ENCODE measurements at places on chromosomes 7 and 10.

- no peak for DNase-seq
Measured at GRCh38 chr7:100071018-100071723, 10.4 kb downstream of the ZNF3 start.

DNA sequence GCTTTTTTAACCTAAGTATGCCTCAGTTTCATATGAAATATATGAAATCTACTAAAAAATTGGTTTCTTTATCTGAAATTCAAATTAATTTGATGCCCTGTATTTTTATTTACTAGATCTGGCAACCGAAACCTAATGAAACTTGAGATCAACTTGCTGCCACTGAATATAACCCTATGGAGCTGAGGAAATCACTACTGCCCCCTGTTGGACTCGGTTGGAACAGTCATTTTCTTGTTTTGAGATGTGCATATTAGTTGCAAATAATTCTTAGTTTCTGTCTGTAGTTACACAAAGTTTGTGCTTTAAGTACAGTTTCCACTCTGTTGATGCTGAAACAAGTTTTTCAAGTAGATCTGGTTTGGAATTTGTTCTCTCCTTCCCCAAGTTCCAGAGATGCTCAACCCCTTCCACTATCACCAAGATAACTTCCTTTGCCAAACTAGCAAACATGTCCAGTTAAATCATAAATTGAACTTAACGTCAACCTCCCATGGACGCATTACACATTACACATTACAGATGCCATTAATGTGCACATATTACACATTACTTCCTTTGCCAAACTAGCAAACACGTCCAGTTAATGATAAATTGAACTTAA lies 22.2 kb upstream of the EXOC4 start:
- peak; percentile 71 for DNase-seq

DNA sequence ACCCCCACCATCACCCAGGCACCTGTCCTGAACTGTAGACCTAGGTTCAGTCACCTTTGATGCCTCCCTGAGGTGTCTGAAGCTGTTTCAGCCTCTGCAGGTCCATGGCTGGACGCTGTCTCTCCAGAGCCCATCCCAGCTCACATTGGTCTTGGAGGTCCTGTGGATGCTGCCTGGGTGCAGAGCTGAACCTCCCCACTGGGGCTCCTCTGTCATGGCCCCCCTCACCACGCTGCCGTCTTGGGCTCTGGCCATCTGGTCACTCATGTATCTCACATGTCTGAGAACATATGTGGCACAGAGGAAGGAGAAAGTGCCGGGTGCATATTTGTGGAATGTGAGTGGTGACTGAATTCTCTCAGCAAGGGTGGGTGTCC lies 108.9 kb downstream of the NKX6-2 start:
- DNase-seq = no peak

GRCh38 chr7:80869821-80870751 lies 48.8 kb downstream of the SEMA3C start:
- DNase-seq = no peak

DNA sequence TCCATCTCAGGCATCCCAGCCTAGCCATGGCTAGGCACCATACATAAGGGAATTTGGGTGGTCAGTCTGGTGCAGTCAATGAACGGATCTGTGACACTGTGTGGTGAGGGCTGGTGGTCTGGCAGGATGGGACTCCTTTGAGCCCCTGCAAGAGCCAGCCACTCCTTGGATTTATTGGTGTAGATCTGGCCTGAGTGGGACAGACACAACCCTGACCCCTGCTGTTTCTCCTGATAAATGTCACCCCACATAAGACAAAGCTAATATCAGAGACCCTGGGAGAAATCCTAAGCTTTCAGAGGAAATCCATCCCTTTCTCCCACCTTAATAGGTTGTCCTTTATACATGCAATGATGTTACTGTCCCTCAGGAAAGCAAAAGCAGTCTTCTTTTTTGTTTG lies 2.3 kb downstream of the FBXO24 start:
- DNase-seq = peak; percentile 74

DNA sequence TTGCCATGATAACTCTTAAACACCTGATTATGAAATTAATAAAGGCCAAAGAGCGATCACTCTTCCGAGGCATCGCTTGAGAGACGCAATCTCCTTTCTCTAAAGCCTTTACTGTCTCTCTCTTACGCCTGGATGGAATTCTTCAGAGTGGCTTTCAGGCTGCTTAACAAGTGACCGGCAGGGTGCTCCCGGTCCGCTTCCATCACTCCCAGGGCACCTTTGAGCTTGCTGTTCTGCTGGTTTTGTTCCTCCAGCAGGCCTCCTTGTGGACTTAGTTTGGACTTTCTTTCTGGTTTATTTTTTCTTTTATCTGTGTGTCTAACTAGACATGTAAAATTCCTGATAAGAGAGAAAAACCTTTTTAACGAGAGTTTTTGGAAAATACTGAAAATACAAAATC lies 60.9 kb downstream of the MRPL32 start:
- DNase-seq = no peak

DNA sequence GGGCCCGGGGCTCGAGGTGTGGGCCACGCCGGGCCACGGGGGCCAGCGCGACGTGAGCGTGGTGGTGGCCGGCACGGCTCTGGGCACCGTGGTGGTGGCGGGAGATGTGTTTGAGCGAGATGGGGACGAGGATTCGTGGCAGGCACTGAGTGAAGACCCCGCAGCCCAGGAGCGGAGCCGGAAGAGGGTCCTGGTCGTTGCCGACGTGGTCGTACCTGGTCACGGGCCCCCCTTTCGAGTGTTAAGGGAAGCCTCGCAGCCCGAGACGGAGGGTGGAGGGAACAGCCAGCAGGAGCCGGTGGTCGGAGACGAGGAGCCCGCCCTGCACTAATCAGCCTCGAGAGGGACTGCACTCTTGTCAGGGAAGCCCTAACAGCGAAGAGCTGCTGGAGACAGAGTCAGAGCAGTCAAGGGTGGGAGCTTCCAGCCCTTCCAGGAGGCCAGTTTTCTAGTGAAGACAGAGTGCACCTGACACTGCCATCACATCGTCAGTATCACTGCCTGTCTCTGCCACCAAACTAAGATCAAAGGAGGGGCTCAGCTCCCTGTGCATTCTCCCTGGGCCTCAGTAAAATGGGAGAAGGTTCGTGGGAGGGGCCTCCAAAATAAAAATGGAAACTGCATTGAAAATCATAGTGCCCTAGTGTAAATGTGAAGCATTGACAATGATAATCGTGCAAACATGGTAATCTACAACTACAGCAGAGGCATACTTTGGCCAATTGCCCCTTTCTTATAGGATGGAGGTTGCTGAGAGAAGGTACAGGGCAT lies 1.3 kb downstream of the MBLAC1 start:
- peak; percentile 72 for DNase-seq

DNA sequence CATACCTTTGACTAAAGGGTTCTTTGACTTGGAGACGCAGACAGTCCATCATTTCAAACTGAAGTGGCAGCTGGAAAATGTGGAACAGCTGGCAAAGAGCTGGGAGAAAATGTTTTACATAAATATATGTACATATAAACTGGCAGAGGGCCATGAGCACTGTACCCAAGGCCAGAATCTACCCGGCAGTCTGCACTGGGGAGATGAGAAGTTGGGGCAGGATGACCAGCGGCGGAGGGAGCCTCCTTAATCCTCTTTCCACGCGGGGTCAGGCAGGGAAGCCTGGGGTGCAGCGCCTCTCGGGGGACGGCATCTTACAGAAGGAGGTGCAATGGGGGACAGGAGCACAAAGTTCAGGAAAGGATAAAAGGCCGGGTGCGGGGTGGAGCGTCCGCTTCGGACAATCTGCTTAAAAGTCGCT lies 1.3 kb downstream of the GLI3 start:
- no peak for DNase-seq

GRCh38 chr10:124688889-124689670 lies 55.1 kb downstream of the FAM53B start:
- peak; percentile 75 for DNase-seq

DNA sequence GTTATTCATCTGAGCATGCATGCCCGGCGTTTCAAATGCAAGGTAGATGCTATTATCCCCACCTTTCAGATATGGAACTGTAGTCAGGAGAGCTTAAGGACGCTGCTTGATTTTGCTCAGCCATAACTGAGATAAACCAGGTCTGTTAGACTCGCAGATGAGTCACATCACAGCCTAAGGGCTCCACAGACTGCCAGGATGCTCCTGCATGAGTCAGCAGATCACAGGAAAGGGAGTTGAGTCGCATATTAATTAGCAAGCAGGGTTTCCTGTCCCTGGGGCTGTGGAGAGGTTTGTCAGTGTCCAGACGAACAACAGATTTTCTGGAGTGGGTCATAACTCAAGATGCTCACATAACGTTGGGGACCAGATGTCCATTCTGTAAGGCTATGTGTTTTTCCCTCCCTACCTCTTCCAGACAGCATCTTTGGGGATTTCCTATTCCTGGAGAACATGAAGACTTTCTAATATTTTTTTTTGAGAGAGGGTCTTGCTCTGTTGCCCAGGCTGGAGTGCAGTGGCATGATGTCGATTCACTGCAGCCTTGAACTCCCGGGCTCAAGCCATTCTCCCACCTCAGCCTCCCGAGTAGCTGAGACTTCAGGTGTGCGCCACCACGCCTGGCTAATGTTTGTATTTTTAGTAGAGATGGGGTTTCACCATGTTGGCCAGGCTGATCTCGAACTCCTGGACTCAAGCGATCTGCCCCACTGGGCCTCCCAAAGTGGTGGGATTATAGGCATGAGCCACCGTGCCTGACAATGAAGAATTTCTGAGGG lies 36.7 kb downstream of the PFKFB3 start:
- peak; percentile 88 for DNase-seq

DNA sequence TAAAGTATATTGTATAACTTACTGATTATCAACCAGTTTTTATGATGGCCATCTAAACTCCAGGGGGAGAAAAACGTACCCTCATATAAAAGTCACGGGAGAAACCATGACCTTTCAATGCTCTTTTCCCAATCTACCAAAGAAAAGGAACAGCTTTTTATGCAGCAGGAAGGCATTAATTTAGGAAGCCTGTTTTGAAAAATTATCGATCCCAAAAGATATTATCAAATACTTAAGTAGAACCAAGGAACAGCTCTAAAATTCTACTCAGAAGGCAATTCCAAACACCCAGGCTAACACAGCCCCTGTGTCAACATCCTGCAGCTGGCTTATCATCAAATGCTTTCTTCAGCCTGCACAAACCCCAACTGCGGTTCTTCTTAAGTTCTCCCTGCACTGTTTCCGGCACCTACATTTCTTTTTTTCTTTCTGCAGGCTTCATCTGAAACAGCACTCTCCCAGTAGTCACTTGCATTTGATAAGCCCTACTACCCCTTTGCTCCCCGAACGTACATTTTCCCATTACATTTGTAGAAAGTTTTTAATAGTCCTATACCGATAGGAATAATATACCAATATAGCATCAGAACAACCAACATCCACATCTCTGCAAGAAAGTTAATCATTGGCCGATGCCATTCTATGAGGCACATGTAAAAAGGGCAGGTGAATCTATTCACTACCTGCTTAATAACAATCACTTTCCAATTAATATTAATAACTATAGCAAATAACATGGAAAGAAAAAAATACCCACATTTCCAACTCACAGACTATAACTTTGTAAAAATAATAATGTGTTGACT lies 47.9 kb downstream of the PIP4K2A start:
- DNase-seq = peak; percentile 94

GRCh38 chr10:84397735-84398144 lies 69.4 kb downstream of the CCSER2 start:
- no peak for DNase-seq

GRCh38 chr7:155733582-155734444 lies 78.5 kb downstream of the SHH start:
- DNase-seq = peak; percentile 14

DNA sequence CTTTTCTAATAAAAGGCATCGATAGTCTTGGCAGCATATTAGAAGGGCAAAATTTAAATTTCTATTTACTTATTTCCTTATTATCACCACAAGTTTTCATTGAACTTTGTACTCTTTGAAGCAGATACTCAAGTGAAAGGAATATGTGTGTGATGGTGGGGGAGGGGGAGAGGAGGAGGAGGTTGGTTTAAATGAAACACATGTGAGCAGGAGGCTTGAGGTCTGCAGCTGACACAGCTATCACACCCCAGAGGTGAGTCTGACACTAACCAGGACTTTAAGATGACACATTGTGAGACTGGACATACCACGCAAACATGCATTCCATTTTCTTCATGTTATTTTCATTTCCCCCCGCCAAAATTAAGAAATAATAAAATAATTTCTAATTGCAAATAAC lies 63.3 kb downstream of the CTTNBP2 start:
- DNase-seq = no peak

DNA sequence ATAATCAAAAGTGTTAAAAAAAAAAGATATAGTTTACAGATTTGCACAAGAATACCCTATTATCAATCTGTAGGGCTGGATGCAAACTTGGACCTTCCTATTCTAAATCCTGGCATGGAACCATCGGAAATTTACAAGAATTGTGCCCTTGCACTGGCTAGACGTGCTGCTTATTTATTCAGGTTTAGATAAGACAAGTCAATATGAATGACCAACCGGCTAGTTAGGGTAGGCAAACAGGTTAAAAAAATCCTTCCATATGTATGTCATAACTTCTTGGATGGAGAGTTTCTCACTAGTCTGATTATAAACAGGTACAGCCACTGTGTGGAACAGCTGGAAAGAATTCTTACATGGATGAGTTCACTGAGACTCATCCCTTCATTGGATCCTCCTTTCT lies 41.4 kb downstream of the PKD1L1 start:
- DNase-seq = no peak

- no peak for DNase-seq
Measured at GRCh38 chr7:149317496-149317895, 55.5 kb downstream of the ZNF783 start.

All from hematopoietic multipotent progenitor cell treated with erythropoietin and hydrocortisone succinate and interleukin-3 and kit ligand, for 6 days (in vitro differentiated cells).